ENCODE measurements at places on chromosomes 12 and 14.

DNA sequence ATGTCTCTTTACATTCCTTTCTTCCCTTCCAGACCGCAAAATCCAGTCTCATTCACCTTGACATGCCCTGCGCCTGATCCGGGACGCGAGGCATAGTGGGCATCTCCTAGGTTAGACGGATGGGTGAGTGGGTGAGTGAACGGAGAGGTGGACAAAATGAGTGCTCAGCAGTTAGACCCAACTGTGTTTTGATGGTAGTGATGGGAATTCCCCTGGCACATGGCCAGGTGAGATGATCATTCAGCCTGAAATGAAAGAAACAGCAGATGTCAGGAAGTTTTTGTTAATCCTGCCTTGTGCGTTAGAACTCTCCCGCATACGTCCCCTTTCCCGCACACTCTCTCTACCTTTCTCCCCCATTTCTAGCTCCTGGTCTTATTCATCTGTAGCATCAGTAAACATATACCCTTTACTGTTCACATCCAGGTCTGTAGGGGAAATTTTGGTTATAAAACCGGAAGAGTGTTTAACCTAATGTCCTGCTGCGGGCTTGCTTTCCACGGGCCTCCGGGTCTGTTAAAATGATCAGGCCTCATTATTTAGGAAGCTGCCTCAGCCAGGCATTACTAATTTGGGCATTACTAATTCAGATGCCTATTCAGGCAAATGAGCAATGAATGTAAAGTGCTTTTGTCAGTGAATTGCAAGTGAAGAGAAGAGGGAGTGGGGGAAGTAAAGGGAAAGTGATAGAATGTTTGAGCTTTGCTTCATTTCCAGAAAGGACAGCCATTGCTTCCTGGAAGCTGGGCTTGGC, 172.8 kb downstream of the ETV6 start:
- no peak for DNase-seq

GRCh38 chr12:43835264-43835655, 621 bp upstream of the TMEM117 start:
- DNase-seq = no peak

DNA sequence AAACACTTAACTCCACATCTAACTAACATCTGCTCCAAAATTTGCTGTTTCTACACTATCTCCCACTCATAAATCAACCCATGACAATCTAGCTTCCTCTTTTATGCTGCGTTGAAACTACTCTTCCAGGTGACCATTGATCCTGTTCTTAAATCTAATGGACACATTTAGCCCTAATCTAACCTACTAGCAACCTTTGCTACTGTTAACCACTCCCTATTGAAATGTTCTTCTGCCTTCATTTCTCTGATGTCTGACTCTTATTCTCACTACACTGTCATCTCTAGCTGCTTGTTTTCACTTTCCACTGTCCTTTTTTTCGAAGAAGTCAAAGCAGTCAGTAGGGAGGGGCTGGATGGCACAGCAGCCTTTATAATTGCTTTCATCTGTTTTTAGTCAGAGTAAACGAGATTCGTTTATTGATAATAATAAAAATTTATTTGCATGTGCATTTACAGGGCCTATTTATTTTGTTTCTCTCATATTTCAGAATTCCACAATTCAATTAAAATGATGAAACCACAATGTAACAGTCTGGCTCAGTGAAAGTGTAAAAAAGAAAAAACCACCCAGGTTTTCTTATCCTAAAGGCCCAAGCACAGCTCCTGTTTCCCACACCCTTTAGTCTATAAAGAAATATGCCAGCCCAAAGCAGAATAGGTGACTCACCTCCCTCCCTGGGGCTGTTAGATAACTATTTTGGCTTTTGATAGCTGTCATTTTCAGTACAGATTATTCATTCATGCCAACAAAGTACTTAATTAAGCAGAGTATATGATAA, 44.9 kb downstream of the ATP2B1 start:
- no peak for DNase-seq

DNA sequence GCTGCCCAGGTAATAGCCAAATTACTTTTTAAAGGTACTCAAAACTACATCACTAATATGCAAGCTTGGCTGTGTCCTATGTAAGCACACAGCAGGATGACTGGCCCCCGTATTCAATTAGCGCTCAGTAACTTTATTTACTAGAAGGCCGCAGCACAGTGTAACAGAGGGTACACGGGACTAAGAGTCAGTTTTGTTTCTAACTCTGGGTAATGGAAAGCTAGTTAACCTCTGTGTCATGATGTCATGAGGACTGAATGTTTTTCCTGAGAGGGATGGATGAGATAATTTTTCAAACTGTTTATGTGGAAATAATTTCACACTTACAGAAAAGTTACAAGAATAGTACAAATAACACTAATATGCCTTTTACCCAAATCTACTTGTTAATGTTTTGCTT, 27.1 kb downstream of the GALNT4 start:
- peak; percentile 33 for DNase-seq

- no peak for DNase-seq
These were observed 17.7 kb upstream of the C1S start for GRCh38 chr12:7042842-7043241.

DNA sequence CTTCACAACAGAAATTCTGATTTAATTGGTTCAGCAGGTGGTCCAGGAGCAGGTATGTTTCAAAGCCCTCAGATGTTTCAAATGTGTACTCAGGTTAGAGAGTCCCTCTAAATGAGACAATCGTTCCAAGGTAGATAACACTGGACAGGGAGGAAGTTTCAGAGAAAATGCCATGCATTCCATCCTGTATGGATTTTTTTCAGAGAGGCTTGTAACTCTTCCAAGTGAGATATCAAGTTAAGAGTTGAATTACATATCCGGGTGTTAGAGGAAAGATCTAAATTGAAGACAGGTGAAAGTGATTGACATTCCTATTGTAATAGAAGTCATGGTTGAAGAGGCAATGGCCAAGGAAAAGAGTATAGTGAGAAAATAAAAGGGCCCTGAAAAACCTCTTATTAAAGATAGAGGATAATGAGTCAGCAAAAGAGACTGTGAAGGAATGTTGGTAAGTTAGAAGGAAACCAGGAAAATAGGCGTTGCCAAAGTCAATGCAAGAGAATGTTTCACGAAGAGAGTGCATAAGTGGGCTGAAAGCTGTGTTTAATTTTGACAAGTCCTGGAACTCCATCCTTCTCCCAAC, 105.8 kb downstream of the BMP4 start:
- DNase-seq = no peak

GRCh38 chr14:23076785-23077408, 18.0 kb downstream of the ACIN1 start:
- no peak for DNase-seq
